ENCODE measurements at places on chromosomes 16 and 17. TPM values are rescaled to one million over a fixed set of nuclear protein-coding genes. Genes with fewer than 3 reads are reported as not detected.

CHST5 gene
- 0.85 TPM for total RNA-seq

GRCh38 chr16:260326-260725 lies 15.4 kb downstream of the RGS11 start:
- no peak overlapping the region for H3K4me3 ChIP-seq
- H3K27me3 ChIP-seq = no peaks in the 10 kb centered on the region
- peaks cover 89% of the 10 kb centered on the region for H3K36me3 ChIP-seq
- no peak overlapping the region for H3K27ac ChIP-seq
- DNase-seq = no peak

GRCh38 chr16:50879873-50880695 lies 138.2 kb downstream of the CYLD start:
- H3K4me1 ChIP-seq = no peaks in the 10 kb centered on the region
- H3K4me3 ChIP-seq = no peak overlapping the region
- DNase-seq = no peak
- H3K36me3 ChIP-seq = no peaks in the 10 kb centered on the region
- no peak overlapping the region for H3K27ac ChIP-seq

GRCh38 chr16:67445913-67446907 lies 15.3 kb downstream of the HSD11B2 start:
- DNase-seq = peak; percentile 63
- H3K27ac ChIP-seq = peak overlapping the region; percentile 76
- H3K4me3 ChIP-seq = peak overlapping the region; percentile 7
- no peaks in the 10 kb centered on the region for H3K27me3 ChIP-seq
- H3K36me3 ChIP-seq = peaks cover 12% of the 10 kb centered on the region

GRCh38 chr17:2191227-2191626 lies 112.4 kb downstream of the SMG6 start:
- H3K36me3 ChIP-seq = peaks cover 8% of the 10 kb centered on the region
- peak overlapping the region; percentile 74 for H3K27ac ChIP-seq
- no peaks in the 10 kb centered on the region for H3K27me3 ChIP-seq
- H3K4me3 ChIP-seq = no peak overlapping the region
- peaks cover 71% of the 10 kb centered on the region for H3K4me1 ChIP-seq

DNA sequence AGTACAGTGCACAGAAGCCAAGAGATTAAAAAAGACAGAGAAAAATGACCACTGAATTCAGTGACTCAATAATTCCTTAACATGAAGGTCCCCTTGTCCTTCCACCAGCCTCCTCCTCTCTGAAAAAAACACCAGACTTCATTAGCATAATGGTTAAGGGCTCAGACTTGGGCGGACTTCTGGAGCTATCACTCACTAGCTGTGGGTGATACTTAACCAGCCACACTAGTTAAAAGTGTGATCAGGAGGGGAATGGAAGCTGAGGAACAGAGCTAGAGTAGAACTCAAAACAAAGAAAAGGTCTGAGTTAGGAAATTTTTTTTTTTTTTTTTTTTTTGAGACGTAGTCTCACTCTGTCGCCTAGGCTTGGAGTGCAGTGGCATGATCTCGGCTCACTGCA lies 23.2 kb downstream of the ZNF652 start:
- no peaks in the 10 kb centered on the region for H3K27me3 ChIP-seq
- DNase-seq = no peak
- peaks cover 39% of the 10 kb centered on the region for H3K4me1 ChIP-seq
- no peaks in the 10 kb centered on the region for H3K36me3 ChIP-seq
- H3K4me3 ChIP-seq = no peak overlapping the region
- no peak overlapping the region for H3K27ac ChIP-seq

DNA sequence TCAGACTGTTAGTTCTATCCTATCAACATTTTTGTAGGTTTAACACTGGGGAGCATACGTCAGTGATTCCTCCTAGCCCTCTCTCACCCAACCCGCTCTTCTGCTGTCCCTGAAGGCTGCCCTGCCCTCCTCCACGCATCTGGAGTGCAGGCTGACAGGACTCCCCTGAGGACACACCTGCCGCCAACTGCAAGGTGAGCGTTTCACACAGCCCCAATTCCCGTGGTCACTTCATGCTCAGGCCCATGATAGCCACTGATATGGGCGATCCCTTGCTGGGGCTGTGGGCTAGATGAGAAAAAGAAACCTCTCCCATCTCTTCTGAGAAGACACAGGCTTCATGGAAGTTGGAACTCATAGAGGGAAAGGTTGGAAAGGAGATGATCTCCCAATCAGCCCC lies 91.0 kb downstream of the KCNJ12 start:
- no peak overlapping the region for H3K4me3 ChIP-seq
- no peaks in the 10 kb centered on the region for H3K36me3 ChIP-seq
- no peak overlapping the region for H3K27ac ChIP-seq
- H3K4me1 ChIP-seq = peaks cover 11% of the 10 kb centered on the region

GRCh38 chr17:50345432-50346312 lies at the start of gene XYLT2:
XYLT2 (plus strand) TSS chr17:50346126; CDS start chr17:50346141, 15 bp downstream.
- H3K27ac ChIP-seq = peak within 1 kb of the TSS; percentile 73
- peak; percentile 90 for DNase-seq
- peaks cover 37% of the 10 kb centered on the region for H3K4me1 ChIP-seq
- peak within 1 kb of the TSS; percentile 96 for H3K4me3 ChIP-seq
- no peaks in the 10 kb centered on the region for H3K36me3 ChIP-seq

DNA sequence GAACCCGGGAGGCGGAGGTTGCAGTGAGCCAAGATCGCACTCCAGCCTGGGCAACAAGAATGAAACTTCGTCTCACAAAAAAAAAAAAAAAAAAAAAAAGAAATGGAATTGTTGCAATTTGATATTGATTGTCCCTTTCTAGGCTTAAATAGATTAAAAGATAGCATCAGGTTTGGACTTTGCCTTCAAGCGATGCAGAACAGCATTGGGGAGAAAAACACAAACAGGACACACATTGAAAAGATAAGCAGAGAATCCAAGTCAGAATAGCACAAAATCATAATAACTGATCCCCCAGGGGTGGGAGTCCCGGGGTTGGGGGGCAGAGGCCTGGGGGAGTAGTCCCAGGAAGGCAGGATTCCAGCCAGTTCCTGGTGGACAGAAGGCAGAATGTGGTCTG lies 3.9 kb upstream of the CREBBP start:
- peaks cover 10% of the 10 kb centered on the region for H3K4me1 ChIP-seq
- no peak overlapping the region for H3K27ac ChIP-seq
- DNase-seq = no peak
- no peak overlapping the region for H3K4me3 ChIP-seq
- H3K27me3 ChIP-seq = no peaks in the 10 kb centered on the region
- H3K36me3 ChIP-seq = no peaks in the 10 kb centered on the region
